Stimulated activated CD4-positive, alpha-beta T cell treated with anti-CD3 and anti-CD28 coated beads, Interleukin-1b, Interleukin-23, amount 100 ng/mL, for 24 hours (primary cell): ENCODE measurements at places on chromosomes 6 and 20.

GRCh38 chr6:168968228-168968627, 285.4 kb downstream of the THBS2 start:
- DNase-seq = no peak

- no peak for DNase-seq
Measured at GRCh38 chr20:46929902-46930301, 35.3 kb downstream of the EYA2 start.

- no peak for DNase-seq
Measured at GRCh38 chr6:113190170-113190569, 667.0 kb upstream of the MARCKS start.

DNA sequence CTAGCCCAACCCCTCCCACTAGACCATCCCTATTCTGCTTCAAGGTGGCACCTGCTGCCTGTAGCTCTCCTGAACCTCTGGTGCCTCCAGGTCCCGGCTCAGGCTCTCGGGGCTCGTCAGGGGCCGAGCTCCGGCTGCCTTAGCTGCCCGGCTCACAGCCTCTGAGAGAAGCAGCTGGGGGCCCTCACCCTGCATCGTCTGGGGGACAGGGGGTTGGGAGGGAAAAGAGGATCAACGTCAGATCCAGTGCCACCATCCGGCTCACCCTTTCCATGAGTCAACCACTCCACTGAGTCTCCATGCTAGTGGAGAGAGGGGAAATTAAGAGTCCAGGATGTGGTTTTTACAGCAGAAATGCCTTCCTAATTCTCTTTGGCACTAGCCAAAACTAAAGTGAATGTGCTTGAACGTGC, 13.0 kb downstream of the BAG6 start:
- peak; percentile 27 for DNase-seq

- DNase-seq = peak; percentile 2
Measured at GRCh38 chr20:760751-761417, 7.4 kb downstream of the SLC52A3 start.

- DNase-seq = no peak
Measured at GRCh38 chr6:7440476-7440875, 50.9 kb downstream of the RIOK1 start.

DNA sequence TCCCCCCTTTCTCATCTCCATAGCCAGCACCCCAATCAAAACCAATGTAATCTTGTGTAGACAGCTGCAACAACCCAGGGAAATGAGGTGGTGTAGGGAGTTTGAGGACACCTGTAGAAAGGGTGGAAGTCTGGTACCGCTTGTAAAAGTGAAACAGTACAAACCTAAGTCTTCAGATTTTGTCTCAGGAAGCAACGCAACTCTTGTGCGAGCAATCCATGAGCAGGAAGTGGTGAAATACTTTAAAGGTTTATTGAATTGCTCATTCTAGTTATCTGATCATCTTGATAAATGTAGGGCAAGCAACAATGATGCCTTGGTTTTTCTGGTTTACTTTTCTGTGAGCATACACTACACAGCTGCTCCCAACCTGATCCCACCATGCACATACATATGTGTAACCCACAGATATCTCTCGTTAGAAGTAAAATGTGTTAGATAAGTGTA, 71.1 kb upstream of the THEMIS start:
- DNase-seq = no peak
